ENCODE measurements at places on chromosomes 16 and 17.

- DNase-seq: no peak
Measured at GRCh38 chr17:76543826-76544545, 4.1 kb downstream of the PRCD start.

- DNase-seq: no peak
Measured at GRCh38 chr16:79151-80054, 1.4 kb downstream of the MPG start.

- no peak for DNase-seq
Measured at GRCh38 chr16:83660282-83660681, 147.5 kb upstream of the HSBP1 start.

- no peak for DNase-seq
Measured at GRCh38 chr16:4203748-4204147, 38.1 kb downstream of the SRL start.

Data from HS-5 (cell line).